ENCODE measurements at places on chromosomes 3 and 15.

GRCh38 chr3:9781978-9782603, 10.2 kb downstream of the TADA3 start:
- no peak for DNase-seq

DNA sequence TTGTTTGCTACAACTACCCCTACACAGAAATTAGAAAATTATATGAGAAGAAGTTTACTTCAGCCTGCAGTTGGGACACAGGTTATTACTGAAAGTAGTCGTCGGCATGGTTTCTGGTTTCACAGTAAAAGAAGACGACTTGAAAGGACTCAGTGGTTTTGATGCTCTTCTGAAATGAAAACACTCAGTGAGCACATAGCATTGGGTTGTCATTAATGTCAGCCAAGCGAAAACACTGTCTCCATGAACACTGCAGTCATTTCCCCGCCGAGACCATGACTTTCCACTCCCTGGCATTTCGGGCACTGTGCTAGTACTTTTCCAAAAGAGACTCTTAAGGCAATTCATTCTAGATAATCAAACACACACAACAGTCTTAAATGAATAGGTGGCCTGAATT, 69.2 kb upstream of the ICE2 start:
- DNase-seq = no peak

DNA sequence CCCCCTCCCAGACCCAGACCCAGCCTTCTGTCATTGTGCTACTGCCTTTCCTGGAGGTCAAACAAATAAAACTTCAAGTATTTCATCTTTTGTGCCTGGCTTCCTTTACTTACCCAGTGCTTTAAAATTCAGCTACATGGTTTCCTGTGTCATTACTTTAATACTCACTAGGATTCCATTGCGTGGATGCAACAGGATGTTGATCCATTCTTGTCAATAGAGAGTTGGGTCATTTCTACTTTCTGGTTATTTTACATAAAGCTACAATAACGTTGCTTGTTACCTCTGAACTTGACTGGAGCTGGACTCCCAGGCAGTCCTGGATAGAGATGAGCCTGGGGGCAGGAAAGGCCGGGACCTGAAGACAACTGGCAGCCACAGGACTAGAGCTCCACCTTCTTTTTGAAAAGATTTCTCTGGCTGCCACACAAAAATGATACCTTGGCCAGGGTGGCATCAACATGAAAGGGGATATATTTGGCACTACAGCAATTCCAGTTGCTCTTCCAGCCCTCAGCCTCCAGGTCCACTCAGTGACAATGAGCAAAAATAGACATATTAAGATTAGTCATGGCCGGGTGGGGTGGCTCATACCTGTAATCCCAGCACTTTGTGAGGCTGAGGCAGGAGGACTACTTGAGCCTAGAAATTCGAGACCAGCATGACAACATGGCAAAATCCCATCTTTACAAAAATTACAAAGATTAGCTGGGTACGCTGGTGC, 23.3 kb upstream of the HEG1 start:
- DNase-seq = no peak

- DNase-seq = no peak
Observed at GRCh38 chr3:149388001-149388440, 10.6 kb upstream of the TM4SF1 start.

- DNase-seq = no peak
Observed at GRCh38 chr3:72196377-72196929, 411.5 kb upstream of the PROK2 start.

DNA sequence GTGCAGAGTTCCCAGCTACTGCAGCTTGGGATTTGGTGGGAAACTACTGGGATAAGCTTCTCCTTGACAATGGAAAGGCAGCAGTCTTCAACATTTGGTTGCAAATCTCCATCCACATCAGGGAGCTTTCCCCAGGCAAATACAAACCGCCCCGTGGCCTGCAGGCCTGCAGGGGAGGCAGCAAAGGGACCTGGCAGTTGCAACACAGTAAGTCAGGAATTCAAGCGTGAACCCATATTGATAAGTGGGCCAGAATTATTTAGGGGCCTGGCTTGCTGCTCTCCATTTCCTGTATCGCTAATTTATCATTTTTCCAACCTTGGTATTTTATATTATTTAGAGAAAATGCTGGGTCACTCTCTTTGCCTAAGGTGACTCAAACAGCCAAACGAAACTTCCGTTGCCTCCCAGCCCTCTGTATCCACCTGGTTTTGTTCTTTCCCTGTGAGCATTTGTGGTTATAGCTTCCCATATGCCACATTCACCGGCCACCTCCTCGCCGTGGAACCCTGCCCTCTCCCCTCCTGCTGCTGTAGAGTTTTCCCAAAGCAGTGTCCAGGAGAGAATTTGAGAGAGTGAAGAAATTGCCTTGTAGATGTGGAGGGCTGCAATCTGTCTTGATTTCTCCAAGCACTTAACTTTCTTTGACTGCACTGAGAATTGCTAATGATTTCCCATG, 34.8 kb downstream of the B3GALNT1 start:
- DNase-seq = no peak

- no peak for DNase-seq
Observed at GRCh38 chr3:31392568-31392967, 140.2 kb upstream of the STT3B start.

- no peak for DNase-seq
Observed at GRCh38 chr3:122058294-122058693, 3.1 kb downstream of the CD86 start.

DNA sequence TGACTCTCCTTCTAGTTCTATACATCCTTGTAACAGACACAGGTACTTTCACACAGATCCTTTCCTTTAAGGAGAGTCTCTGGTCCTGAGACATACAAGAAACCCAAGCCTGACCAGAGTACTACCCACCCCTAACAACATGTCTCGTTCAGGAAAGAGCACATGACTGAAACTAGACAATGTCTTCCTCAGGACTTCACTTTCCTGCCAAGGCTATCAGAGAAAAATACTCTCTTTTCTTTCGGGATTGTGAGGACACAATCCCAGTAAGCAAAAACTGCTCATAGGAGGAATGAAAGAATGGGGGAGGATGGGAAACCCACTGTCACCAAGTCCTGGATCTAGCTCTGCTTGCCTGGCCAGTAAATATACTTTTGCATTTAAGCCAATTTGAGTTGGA, 11.5 kb upstream of the ANKRD28 start:
- no peak for DNase-seq

DNA sequence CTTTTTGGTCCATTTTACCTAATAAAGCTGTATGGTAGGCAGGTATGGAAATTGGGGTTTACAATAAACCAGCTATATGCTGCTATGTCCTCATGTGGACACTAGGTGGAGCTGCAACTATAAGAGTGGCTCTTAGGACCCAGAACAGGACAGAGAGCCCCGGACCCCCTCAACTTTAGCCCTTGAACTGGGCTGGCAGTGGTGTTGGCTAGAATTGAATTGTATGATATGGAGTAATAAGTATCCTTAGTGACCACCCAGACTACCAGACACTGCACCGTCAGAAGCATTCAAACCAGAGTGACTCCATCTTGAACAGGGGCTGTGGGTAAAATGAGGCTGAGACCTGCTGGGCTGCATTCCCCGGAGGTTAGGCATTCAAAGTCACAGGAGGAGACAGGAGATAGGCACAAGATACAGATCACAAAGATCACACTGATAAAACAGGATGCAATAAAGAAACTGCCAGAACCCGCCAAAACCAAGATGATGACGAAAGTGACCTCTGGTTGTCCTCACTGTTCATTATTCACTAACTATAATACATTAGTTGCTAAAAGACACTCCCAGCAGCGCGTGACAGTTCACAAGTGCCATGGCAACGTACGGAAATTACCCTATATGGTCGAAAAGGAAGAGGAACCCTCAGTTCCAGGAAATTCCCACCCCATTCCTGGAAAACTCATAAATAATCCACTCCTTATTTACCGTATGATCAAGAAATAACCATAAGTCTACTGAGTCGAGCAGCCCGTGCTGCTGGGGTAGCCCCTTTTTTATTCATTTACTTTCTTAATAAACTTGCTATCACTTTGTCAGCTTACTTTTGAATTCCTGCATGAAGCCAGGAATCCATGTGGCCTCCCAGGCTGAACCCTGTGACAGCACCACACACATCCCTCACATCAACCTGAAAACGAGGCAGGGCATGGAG, 68.7 kb upstream of the BLM start:
- peak; percentile 43 for DNase-seq

- DNase-seq = no peak
Observed at GRCh38 chr3:110929816-110930215, 141.8 kb upstream of the NECTIN3 start.

GRCh38 chr3:44509393-44509921, 32.0 kb upstream of the ZNF445 start:
- DNase-seq = no peak

GRCh38 chr3:170598091-170598502, 12.2 kb upstream of the SLC7A14 start:
- no peak for DNase-seq

- no peak for DNase-seq
Observed at GRCh38 chr3:29731050-29731449, 450.2 kb downstream of the RBMS3 start.

DNA sequence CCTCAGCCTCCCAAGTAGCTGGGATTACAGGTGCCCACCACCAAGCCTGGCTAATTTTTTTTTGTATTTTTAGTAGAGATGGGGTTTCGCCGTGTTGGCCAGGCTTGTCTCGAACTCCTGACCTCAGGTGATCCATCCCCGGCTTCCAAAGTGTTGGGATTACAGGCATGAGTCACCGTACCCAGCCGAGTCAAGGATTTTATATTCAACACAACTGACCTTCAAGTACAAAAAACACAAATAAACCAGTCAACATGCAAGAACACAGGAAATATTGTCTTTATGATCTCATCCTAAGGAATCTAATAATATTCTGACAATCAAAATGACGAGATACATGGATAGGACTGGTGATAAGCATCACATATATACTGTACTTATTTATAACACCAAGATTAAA, 37.9 kb downstream of the TJP1 start:
- DNase-seq = no peak

GRCh38 chr3:15287565-15288330, 44.6 kb downstream of the SH3BP5 start:
- no peak for DNase-seq

DNA sequence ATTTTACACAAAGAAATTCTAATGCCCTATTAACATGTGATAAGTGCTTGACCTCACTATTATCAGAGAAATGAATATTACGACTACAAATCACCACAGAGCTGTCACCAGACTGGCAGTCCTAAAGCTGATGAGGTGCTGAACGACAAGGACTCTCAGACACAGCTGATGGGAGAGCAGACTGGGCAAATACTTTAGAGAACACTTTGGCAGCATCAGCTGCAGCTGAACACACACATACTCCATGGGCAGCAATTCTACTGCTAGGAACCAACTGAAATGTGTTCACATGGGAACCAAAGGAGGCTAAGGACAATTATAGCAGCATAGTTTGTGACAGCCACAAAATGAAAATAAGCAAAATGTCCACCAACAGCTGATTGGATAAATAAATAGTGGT, 45.5 kb downstream of the SUSD5 start:
- no peak for DNase-seq

DNA sequence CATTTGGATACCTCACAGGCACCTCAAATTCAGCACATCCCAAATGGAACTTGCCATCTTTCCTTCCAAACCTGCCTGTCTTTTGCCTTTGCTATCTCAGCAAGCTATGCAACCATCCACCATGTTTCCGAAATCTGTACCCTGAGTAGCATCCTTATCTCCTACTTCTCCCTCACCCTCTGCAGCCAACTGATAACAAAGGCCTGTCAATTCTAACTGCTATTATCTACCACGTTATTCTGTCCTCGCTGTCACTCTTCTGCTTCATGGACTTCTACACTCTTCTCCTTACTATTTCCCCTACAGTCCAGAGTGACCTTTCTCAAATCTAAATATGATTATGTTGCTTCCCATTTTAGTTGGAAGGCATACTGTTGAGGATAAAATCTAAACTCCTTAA, 25.5 kb upstream of the TAFA4 start:
- no peak for DNase-seq

GRCh38 chr3:13688824-13689223, 139.9 kb downstream of the FBLN2 start:
- no peak for DNase-seq

DNA sequence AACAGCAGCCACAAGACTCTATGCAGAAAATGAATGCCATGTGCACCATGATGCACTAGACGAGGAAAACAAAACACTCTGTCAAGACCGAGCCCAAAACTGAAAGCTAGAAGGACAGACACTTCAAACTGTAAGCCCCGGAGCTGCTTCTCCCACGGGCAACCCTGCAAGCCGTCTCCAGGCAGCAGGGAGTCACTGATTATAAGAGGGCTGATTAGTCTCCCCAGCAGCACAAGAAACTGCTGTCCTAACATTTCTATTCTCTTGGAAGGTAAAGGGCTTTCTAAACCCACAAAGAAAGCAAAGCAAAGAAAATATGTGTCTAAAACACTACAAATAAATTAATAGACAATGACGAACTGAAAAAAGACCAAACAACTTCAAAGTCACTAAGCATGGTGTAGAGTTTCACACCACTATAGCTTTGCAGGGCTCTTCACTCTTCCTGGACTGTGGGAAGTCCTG, 15.5 kb downstream of the TBC1D2B start:
- no peak for DNase-seq

- DNase-seq = no peak
Observed at GRCh38 chr3:141392416-141392815, 24.1 kb downstream of the ZBTB38 start.

GRCh38 chr3:15926871-15927270, 129.1 kb upstream of the ANKRD28 start:
- no peak for DNase-seq

DNA sequence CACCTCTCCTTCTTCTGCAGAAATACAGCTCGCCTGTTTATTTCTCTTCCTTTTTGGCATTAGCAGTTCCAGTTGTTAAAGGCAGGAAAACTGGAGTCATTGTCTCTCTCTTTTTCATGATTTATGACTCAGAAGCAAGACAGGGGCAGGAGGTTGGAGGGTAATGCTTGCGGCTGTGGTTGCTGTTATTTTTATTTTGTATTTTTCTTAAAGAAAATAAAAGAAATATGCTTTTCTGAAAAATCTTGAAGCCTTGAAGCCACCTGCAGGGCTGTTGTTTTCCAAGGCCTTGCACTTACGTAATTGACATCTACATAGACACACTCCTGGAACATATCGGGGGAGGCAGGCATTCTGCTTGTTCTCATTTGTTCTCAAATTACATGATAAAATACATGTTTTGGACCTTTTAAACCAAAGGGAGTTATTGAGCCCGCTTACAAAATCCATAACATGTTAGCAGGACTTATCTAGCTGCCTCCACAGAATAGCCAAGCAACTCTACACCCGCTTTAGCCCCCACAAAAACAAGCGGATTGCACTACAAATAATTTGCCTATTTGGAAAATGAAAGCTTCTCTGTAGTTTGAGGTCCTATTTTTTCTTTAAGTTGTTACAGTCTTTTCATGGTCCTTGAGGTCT, 1004.6 kb upstream of the NR2F2 start:
- no peak for DNase-seq

DNA sequence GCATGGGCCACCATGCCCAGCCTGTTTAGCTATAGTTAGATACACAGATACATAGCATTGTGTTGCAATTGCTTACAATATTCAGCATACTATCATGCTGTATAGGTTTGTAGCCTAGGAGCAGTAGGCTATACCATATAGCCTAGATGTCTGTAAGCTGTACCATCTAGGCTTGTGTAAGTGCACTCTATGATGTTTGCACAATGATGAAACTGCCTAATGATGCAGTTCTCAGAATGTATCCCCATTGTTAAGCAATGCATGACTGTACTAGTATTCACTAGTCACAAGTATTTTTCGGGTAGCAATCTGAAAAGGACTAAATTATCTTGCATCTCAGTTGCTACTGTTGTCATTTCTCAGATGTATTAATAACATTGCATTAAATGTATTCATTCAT, 16.0 kb downstream of the PIGB start:
- no peak for DNase-seq

Data from NCI-H146 (cell line).